ENCODE measurements at places on chromosomes 4 and X.
A peak's percentile ranks its signal among the peaks of the same experiment; 100 is the strongest.

DNA sequence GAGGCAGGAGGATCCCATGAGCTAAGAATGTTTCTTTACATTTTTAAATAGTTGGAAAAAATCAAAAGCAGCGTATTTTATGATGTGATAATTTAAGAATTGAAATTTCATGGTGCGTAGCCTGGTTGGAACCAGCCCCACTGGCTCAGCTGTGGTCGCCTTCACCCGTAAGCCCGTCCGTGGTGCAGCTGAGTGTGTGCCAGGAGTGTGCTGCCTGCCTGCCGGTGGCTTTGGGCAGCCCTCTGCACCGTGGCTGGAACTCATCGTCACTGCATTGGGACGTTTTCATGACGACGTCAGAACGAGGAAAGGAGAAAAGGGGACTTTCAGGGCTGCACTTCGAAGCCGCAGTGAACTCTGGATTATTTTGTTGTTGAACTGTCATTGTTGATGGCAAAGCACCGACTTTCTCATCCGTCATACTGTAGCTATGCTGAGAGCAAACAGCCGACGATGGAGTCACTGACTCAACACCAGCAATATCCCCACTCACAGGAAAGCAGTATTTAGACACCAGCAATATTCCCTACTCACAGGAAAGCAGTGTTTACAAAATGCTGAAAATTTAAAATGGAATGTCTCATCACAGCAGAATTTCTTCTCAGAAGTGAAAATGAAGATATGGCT is 35.1 kb downstream of the PCGF3 start:
- DNase-seq = no peak

DNA sequence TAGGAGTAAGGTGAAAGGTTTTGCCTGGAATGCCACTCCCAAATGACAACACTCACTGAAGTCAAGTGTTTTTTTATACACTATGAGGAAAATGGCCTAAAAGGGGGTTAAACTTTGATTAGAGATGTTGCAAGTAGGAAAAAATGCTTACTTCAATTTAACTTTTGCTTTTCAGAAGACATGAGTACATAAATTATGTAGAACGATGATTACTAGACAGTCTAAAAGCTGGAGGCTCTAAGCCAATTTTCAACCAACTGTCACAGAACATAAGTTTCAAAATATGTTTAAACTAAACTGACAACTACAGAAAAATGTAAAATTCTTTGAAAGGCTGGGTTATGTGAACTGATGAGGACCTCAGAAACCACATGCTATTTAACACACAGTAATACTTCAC is 83.4 kb downstream of the SHISA3 start:
- no peak for DNase-seq

GRCh38 chr4:184688447-184688846 is 38.9 kb downstream of the PRIMPOL start:
- peak; percentile 95 for DNase-seq

DNA sequence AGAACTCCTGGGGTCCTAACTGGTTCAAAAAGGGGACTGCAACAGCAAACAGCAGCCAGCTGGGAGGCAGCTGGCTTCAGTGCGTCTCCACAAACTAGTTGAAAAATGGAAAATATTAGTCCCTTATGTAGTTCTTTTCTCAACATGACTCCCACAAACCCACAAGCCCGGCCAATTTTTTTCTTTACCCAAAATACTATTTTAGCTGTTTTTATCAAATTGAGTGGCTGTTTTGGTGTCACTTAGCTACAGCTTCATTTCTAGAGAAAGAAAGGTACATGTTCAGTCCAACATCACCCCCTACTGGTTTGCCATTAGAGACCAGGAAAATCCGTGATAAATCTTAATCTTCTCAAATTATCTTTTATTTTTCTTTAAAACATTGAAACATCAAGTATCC is 97.2 kb downstream of the GUCY2F start:
- no peak for DNase-seq

DNA sequence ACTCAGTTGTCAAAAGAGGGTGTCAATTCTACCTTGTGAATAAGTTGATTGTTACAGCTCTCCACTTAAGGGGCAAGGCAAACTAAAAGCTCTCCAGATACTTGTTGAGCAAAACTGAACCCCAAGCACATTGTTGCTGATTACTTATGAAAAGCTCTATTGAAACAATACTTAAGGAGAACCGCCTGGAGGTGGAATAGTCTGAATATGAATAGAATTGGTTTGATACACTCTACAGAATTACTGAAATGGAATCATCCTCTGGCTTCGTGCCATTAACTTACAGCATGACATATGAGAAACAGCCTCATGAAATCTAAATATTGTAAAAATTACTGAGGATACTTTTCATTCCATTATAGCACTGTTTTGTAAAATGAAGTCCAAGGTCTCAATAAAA is 127.0 kb upstream of the SH3RF1 start:
- DNase-seq = no peak

DNA sequence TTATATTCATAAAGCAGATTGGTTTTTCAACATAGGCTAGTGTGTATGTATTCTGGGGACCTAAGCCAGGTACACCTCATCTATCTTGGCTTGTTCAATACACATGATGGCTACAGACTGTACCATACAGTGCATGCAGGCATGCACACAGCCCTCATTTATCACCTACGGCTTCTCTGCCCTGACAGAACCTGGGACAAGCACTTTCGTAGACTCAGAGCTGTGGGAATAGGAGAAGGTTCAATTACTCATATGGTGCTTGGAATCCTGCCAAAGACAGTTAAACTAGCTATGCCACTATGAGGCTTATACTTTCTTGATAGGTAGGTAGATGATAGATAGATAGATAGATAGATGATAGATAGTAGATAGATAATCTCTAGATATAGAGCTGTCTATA is 457.2 kb downstream of the GALNTL6 start:
- DNase-seq = peak; percentile 34

- no peak for DNase-seq
These were observed 131.4 kb downstream of the COL25A1 start for GRCh38 chr4:109171070-109171469.

- DNase-seq = no peak
These were observed 22.3 kb downstream of the ASMTL start for GRCh38 chrX:1430451-1430850.

DNA sequence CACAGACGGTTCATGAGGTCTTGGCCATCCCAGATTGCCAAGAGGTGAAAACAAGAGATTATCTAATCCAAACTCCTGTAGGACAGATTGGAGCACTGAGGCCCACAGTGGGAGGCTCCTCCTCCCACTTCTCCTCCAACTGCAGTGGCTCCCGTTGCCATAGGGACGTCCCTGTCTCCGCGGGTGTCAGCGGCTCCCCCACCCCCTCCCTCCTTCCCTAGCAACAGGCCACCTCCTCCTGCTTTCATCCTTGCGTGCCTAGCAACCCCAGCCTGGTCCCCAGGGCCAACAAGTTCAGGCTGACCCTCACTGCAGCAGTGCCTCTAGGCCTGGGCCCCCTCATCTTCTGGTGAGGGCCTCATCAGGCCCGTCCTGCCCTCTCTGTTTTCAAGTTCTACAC is 6.8 kb upstream of the IQSEC2 start:
- DNase-seq = no peak

DNA sequence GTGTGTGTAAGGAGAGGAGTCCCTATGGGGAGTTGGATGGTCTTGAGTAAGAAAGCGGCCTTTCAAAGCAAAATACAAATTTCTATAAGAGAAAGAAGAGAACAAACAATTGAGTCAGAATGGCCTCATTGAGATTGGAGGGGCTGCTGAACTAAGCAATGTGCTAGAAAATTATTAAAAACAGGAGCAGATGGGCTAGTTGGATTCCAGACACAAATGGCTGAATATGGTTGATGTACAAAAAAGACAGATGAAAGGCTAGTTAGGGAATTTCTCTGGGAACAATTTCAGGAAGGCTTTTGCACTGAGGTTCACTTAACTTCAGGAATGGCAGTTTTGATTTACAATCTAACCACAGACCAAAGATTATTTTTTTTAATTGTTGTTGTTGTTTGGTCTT is 1806.8 kb upstream of the TENM3 start:
- DNase-seq = no peak

- DNase-seq = no peak
These were observed 40.2 kb upstream of the MAGED1 start for GRCh38 chrX:51853251-51853650.

DNA sequence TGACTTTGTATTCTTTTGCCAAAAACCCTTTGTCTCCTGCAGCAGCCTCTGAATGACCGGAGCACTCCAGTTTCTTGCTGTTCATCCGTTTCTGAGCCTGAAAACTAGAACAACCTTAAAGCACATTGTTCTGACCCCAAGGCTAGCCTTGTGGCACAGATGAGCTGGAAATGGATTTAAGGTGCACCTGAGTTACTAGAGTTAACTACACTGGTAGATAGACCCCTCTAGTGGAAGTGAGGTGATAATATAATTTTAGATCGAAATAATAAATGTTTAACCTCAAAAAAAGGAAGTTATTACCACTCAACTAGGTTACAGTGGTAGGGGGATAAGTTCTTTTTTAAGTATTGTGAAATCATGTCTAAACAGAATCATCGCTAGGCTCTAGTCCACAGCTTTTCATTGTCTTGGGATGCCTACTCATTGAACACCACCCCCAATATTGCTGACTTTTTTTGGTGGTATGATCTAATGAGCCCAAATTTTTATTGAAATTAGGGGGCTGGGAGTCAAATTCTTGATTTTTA is 2.7 kb downstream of the PLS3 start:
- no peak for DNase-seq

GRCh38 chr4:152328582-152328981 is 207.3 kb downstream of the FBXW7 start:
- no peak for DNase-seq

DNA sequence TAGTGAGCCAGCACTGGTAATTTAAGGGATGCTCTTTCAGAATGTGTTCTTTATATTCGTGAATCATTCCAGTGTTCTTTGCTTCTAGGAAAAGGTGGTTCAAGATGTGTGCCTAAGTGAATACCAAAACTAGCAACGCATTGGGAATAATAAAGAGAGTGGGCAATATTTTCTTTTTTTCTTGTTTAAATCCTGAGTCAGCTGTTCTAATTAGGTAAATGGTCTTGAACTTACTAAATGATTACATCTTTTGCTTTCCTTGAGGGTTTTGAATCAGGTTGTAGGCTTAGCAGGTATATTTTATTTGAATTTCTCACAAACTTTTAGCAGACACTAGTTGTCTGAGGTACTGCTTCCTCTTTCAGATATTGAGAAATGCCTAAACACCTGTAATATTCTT is 29.5 kb downstream of the ENPEP start:
- no peak for DNase-seq

- peak; percentile 50 for DNase-seq
These were observed 176.8 kb downstream of the LARP7 start for GRCh38 chr4:112813790-112814189.

GRCh38 chr4:97216046-97216445 is 927.2 kb downstream of the STPG2 start:
- no peak for DNase-seq

DNA sequence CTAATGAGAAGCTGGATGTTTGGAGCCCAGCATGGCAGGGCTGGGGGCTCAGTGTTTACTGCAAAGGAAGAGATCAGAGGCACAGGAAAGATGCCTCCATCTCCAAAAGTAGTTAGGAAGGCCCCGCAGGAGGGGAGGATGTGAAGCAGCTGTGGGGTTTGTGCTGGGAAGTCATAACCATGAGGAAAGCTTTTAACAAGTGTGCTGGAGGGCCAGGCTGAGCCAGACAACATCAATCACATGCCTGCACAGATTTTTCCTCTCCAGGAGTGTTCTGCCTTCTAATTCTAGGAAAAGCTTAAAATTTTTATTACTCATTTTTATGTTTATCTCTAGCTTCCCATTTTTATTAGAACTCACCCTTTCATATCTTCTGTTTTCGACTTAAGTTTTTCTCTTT is 65.4 kb downstream of the GPR82 start:
- DNase-seq = no peak

DNA sequence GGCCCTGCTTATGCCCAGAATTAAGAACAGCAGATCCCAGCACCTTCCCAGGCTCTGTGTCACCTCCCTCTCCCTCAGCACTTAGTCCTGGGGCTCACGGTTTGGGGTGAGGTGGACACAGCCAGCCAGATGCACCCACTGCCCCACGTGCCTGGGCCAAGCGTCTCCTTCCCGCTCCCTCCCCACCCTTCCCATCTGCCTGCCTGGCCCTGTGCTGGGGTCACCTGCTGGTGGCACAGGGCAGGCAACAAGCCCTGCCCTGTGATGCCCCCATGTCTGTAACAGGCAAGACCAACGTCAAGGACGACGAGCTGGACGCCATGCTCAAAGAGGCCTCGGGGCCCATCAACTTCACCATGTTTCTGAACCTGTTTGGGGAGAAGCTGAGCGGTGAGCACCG is 5.3 kb downstream of the MYL5 start:
- DNase-seq = no peak

DNA sequence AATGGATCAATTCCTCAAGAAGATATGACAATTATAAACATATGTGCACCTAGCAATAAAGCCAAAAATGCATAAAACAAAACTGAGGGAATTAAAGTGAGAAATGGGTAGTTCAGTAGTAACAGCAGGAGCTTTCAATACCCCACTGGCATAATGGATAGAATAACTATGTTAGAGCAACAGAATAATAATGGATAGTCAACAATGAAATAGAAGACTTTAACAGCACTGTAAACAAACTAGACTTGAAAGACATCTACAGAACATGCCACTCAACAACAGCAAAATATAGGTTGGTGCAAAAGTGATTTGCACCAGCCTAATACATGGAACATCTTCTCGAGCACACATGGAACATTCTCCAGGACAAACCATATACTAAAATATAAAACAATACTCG is 20.0 kb upstream of the MBNL3 start:
- no peak for DNase-seq

- DNase-seq = no peak
These were observed 117.9 kb downstream of the COL4A5 start for GRCh38 chrX:108557580-108557979.

DNA sequence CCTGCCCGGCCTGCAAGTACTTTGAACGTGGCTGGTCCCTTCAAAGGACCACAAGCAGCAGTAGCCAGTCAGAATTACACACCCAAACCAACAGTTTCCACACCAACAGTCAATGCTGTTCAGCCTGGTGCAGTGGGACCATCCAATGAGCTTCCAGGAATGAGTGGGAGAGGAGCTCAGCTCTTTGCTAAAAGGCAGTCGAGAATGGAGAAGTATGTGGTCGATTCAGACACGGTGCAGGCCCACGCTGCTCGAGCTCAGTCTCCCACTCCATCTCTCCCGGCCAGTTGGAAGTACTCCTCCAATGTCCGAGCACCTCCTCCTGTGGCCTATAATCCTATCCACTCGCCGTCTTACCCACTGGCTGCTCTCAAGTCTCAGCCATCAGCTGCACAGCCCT is 104.4 kb upstream of the MYOZ2 start:
- DNase-seq = no peak

- peak; percentile 63 for DNase-seq
These were observed 31.3 kb downstream of the MAP7D3 start for GRCh38 chrX:136219893-136220292.

GRCh38 chr4:25799522-25799921 is 63.3 kb downstream of the SEL1L3 start:
- no peak for DNase-seq

DNA sequence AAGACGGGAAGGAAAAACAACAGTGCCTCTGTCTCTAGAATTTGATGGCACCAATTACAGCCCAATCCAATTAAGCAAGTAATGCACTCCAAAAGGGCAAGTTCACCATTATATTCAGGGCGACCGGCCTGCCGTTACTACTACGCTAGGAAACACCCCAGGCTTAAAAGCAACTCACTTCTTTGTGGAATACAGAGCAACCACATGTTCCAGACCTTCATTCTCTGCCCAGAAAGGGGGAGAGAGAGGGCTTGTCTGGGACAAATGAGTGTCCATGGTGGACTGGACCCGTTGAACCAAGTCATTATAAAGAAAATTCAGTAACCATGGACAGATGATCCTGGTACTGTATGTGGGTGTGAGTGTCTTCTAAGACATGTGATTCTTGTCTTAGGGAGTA is 1.6 kb downstream of the KDR start:
- no peak for DNase-seq

- DNase-seq = no peak
These were observed 188.5 kb upstream of the FTHL17 start for GRCh38 chrX:31260351-31260750.

Data from HT1080 (cell line).